Eye (tissue), 1 donor: ENCODE measurements at places on chromosomes 12 and 14.

DNA sequence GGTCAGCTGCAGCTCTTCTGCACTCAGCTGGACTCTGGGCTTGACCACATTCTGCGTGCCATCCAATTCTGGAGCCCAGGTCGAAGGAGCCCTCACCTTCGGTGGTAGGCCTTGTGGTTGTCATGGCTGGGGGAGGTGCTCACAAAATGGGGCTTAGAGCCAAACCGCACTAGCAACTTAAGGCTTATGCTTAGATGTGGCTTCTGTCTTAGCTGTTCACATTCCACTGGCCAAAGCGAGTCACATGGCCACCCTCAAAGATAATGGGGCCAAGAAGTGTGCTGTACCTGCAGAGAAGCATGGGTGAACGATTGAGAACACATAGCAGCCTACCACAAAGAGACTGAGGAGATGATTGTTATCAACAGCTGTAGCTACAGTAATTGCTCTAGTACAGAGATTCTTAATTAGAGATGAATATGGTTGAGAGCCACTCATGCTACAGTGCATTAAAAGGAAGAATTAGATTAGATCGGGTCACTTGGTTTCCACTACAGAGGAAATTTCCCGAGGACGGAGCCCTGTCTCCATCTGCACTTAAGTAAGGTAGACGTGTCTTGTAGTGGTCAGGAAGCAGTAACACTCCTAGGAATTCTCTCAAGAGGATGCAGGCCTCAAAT, 334.6 kb upstream of the FKBP4 start:
- DNase-seq: peak; percentile 54

- DNase-seq: no peak
Measured at GRCh38 chr12:83414981-83415380, 728.3 kb downstream of the TMTC2 start.

GRCh38 chr12:67754933-67755697, 106.6 kb downstream of the DYRK2 start:
- DNase-seq: no peak

GRCh38 chr12:77133566-77133965, 68.2 kb upstream of the E2F7 start:
- peak; percentile 76 for DNase-seq
